Stimulated activated CD8-positive, alpha-beta memory T cell treated with anti-CD3 and anti-CD28 coated beads, Interleukin-12 subunit alpha, Interleukin-12 subunit beta, amount 100 ng/mL, for 4 hours (primary cell): ENCODE measurements at places on chromosomes 3 and 15.
A peak's percentile ranks its signal among the peaks of the same experiment; 100 is the strongest.

- DNase-seq, result no peak
These were observed 620.9 kb upstream of the UBE2E2 start for GRCh38 chr3:22582266-22582665.

- DNase-seq, result peak; percentile 56
These were observed 976 bp upstream of the NUP210 start for GRCh38 chr3:13420831-13421765.

DNA sequence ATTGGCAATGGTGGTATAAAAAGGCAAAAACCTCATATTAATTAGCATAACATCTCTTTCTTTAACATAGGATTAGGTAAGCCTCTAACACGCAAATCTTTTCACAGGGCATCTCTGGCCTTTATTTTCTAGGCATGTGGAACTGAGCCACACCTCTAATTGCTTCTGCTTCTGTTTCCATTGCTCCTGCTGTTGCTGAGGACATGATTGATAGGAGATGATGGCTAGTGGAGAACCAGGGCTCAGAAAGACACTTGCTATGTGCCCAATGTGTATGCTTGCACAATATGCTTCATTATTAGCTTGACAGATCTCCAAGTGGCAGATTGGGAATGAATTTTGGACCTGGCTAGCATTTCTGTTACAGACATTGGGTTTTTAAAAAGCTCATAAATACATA, 114.5 kb downstream of the EPHA3 start:
- DNase-seq, result no peak

GRCh38 chr15:99100245-99101173, 4.4 kb upstream of the SYNM start:
- no peak for DNase-seq

GRCh38 chr3:48465531-48466378, 19.2 kb downstream of the ATRIP start:
- DNase-seq, result peak; percentile 66

- DNase-seq, result no peak
These were observed 20.2 kb downstream of the SEMA6D start for GRCh38 chr15:47737477-47737876.

GRCh38 chr3:192444096-192444790, 283.1 kb downstream of the FGF12 start:
- no peak for DNase-seq

DNA sequence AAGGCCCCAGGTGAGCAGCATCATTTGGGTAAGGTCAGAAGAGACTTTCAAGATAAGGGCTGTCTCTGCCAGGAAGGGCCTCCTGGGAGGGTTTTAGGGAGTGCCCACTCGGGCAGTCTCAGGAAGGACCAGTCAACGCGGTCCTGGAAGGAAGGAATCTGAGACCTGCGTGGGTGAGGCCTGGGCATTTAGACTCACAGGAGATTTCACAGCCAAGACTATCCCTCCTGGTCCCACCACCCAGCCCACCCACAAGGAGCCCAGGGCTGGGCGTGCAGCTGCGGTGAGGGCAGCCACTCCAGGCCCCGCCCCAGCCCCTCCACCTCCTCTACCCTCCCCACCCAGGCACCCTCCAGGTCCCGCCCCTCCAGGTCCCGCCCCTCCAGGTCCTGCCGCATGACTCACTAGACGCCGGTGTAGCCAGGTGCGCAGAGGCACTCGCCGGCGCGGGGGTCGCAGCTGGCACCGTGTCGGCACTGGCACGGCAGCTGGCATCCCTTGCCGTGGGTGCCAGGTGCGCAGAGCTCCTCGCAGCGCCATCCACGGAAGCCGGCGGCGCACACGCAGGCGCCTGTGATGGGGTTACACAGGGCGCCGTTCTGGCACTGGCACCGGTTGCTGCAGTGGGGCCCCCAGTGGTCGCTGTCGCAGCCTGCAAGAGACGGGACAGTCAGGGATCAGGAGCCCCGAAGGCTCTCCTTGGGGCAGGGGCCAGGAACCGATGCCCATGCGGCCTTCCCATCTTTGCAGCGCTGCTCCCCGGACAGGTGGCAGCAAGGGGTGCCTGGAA, 112.7 kb downstream of the RAB11A start:
- DNase-seq, result peak; percentile 59

GRCh38 chr15:83919319-83919830, 265.5 kb downstream of the ADAMTSL3 start:
- no peak for DNase-seq

- DNase-seq, result no peak
These were observed 27.8 kb upstream of the C15orf40 start for GRCh38 chr15:83039206-83039605.

GRCh38 chr3:73094129-73094528, 32.7 kb downstream of the EBLN2 start:
- no peak for DNase-seq

DNA sequence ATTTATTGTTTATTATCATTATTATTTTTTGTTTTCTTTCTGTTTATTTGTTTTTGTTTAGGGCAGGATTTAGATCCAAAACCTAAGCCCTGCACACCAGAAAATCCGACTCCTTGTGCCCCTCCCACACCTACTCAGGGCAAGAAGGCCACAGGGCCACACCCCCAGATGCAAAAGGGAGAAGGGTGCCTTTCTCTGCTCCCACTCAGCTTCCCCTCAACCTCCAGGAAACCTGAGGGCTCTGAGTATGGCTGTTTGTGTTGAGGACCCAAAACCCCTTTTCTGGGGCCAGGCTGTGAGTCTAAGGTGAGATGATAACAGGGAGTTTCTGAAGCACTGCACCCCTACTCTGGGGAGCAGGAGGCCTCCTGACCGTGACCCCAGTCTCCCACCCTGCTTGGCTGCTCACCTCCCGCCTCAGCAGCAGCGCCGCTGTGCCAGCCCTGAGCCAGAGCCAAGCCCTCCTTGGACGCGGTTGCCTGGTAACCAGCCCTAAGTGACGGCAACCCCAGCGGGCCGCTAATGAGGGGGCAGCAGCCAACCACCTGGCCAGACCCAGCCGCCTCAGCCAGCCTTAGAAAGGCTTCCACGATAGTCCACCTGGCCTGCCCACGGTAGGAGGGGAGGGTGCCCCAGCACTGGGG, 6.4 kb upstream of the C15orf39 start:
- DNase-seq, result no peak

DNA sequence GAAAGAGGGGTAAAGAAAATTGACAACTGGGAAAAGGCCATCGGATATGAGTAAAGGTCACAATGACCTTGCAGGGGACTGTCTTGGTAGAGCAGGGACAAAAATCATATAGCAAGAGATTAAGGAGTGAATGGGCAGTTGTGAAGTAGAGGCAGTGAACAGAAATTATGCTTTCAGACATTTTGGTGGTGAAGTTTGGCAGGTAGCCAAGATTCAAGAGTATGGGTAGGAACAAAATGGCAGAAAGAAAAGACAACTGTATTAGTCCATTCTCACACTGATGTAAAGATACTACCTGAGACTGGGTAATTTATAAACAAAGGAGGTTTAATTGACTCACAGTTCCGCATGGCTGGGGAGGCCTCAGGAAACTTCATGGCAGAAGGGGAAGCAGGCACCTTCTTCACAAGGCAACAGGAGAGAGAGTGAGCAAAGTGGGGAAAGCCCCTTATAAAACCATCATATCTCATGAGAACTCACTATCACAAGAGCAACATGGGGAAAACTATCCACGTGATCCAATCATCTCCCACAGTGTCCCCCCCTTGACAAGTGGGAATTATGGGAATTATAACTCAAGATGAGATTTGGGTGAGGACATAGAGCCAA, 84.0 kb downstream of the CGNL1 start:
- no peak for DNase-seq

DNA sequence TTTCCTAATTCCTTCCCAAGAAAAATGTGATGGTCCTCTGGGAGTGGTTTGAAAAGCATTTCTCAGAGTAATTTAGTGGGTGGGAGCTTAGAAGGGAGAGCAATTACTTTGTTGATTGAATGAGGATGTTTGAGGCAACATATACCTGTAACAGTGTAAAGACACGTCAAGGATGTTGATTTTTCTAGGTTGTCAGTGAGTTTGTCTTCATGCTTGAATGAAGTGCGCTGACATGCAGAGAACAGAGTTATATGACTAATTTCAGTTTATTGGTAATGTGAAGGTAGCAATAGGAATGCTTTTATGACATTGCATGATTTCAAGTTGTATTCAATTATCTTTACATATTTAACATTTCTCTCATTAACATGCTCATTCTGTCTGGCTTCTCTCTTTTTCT, 286.9 kb downstream of the NFKBIZ start:
- no peak for DNase-seq

- no peak for DNase-seq
These were observed 6.3 kb downstream of the FRMD5 start for GRCh38 chr15:44188795-44189194.
